ENCODE measurements at places on chromosomes 2 and 18.

DNA sequence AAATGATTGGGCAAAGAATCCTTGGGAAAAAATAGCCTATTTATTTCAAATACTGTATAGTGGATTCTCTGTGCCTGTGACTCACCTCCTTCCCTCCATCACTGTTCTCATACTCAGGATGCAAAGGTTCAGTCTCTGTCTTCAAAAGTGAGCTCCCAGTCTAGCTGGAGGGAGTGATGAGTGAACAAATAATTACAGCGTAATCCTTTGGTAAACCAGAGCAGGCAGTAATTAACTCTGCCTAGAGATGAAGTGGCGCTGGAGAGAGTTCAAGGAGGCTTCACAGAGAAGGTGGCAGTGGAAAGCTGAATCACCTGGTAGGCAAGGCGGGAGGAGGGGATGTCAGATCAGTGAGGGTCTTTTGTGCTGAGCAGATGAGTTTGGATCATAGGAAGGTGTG lies 6.5 kb downstream of the DGUOK start:
- DNase-seq: no peak

- DNase-seq: no peak
Observed at GRCh38 chr2:39000552-39000951, 110.9 kb downstream of the ARHGEF33 start.

DNA sequence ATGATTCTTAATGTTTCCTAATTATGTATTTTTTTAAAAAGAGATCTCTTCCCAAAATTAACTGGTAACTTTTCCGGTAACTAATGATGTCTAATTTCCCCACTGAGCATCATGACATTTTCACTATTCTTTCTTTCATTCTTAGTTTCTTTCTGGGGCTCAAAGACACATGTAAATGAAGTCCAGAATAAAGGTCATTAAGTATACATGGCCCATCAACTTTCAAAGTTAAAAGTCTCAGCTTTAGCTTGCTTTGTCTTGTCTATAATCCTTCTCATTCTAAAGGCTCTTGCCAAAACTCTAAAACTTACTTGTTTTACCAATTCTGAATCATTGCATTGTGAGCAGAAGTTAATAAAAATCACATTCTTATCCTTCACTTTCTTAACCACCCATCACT lies 53.6 kb downstream of the ASXL2 start:
- DNase-seq: no peak

- no peak for DNase-seq
Observed at GRCh38 chr2:200863782-200864175, 679 bp downstream of the CLK1 start.

DNA sequence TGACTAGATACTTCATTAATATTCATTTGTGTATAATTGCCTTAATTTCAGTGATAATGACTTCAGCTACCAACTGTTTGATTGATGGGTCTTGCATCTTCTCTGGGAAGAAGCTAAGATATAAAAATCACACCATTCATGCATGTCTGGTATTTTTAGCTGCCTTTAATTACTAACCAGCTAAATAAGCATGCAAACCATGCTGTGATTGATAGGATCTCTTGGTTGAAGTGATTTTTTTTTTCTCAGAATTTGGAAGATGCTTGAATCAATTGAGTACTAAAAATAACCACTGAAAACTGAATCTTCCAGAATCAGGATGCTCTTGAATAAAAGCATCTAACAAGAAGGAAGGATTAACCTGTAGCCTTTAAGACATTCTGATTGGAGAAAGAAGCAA lies 668.8 kb downstream of the TDRD15 start:
- no peak for DNase-seq

DNA sequence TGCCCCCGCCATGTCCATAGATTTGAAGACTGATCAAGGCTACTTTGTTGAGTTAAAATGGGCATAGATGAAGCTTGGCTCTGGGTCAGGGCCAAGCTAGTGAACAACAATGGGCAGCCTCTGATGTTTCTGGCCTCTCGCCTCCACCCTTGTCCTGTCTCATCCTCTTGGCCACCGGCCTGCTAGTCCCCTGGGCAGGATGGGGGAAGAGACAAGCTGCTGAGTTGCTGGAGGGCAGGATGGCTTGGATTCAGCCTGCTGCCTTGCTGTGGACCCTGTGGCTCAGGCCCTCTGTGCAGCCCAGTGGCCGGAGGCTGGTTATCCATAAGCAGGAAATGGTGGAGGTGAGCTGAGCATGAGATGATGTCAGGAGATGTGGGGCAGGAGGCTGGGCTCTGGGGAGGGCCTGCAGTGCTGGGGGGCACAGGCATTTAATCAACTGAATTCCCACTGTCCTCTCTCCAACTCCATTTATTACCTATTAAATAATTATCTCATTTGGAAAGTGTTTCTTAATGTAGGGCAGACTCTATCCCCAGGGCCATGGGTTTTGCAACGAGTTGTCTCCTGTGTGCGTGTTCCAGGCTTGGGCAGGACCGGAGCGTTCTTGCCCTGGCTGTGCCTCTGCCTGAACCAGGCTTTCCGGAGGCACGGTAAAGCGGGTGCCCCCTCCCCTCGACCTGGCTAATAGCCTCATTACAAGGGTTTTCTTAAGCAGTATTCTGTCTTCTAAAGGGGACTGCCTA lies 122.9 kb downstream of the GLI2 start:
- DNase-seq: no peak

GRCh38 chr2:207792244-207792785 lies 22.6 kb upstream of the FZD5 start:
- DNase-seq: no peak

All from stimulated activated CD4-positive, alpha-beta T cell treated with anti-CD3 and anti-CD28 coated beads, Interleukin-12 subunit alpha, Interleukin-12 subunit beta, amount 100 ng/mL, for 4 hours (primary cell).